ENCODE measurements at places on chromosomes 16 and 17. TPM values are rescaled to one million over a fixed set of nuclear protein-coding genes. Genes with fewer than 3 reads are reported as not detected.

DNA sequence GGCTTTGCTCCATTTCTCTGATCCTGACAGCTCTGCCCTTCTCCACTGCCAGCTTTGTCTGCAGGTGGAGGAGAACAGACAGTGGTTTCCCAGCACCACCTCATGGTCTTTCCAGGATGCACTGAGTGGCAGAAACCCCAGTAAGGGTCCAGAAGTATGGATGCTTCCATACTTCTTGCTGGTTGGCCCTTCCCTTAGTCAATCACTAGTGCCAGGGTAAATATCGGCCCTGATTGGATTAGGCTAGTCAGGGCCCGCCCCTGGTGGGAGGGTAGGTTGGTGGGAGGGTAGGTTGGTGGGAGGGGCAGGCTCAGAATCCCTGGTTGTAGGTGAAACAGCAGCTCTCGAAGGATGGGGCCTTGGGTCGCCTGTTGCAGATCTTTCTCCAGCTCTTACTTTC is 10.2 kb downstream of the RNF213 start:
- no peak for DNase-seq

DNA sequence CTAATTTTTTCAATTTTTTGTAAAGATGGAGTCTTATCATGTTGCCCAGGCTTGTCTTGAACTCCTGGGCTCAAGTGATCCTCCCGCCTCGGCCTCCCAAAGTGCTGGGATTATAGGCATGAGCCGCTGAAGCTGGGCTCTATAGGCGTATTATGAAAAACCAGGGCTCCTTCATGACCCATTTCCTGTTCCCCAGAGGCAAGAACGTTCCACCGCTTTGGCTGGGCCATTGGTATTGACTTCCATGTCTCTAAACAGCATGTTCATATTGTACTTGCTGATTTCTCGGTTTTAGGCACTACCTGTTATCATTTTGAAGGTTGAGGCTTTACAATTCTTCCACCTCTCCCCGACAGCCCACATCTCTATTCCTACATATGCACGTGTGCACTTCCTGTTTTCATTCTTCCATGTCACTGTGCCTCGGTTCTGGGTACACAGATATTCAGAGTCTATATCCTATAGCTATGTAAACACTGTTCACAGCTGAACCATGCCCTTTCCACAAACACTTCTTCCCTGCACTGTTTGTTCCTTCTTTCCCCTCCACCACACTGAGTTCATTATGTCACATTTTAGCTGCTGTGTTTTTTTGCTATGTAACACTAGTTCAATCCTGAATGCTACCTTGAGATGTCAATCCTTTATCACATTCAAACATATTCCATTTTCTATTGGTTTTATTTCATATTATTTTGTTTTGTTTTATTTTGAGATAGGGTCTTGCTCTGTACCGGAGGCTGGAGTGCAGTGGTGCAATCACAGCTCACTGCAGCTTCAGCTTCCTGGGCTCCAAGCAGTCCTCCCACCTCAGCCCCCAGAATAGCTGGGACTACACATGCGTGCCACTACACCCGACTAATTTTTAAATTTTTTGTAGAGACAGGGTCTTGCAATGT is 16.8 kb upstream of the MAPK3 start:
- no peak for DNase-seq

- DNase-seq = no peak
These were observed 27.7 kb downstream of the AP2B1 start for GRCh38 chr17:35614810-35615209.

DNA sequence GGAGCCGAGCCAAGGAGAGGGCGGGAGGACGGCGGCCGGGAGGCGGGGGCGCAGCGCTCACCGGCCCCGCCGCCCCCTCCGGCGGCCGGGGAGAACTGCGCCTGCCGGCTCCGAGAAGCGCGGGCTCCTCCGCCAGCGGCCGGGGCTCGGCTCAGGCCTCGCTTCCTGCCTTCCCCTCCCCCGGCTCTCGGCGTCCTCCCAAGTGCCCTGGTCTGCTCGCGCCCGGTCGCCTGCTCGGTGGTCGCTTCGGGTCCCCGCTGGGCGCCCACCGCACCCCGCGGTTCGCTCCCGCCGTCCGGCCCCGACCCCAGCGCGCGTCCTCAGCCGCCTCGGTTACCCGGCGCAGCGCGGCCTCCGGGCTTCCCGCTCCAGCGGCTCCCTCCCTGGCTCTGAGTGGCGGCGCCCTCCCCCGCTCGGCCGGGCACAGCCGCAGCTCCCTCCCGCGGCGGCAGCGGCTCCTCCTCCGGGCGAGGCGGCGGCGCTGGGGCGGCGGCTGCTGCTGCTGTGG is 313 bp downstream of the UBTF start:
- DNase-seq = peak; percentile 82

DNA sequence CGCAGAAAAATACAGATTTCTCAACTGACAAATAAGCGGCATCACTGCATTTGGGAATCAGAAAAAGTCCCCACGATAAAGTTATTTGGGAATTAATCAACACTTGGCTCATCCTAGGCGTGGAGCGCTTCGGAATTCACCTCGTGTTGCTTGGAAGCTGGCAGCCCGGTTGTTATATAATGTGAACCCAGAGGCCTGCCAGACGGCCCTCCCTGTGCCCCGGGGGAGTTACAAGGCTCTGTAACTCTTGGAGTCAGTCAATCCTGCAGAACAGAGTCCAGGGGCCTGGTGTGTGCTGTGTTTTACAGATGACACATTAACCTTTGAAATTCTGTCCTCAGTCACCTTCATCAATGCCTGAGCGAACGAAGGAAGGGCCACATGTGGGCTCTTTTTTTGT is 111.1 kb downstream of the PITPNC1 start:
- peak; percentile 68 for DNase-seq

Gene GAS7
- total RNA-seq = 45.7 TPM

All from suprapubic skin (tissue), 4 donors.